ENCODE measurements at places on chromosomes 11 and 22. TPM values are rescaled to one million over a fixed set of nuclear protein-coding genes. Genes with fewer than 3 reads are reported as not detected.

OR52E5 gene
- total RNA-seq: not detected

RASD2 gene
- total RNA-seq: 5.1 TPM

FADS2 gene
- total RNA-seq: 499 TPM

KCNA4 gene
- total RNA-seq: not detected

GALNT18 gene
- 5.7 TPM for total RNA-seq

IL17REL gene
- total RNA-seq: 0.20 TPM

TMEM191B gene
- total RNA-seq: 1.2 TPM

EPS8L2 gene
- total RNA-seq: 44.3 TPM

SART1 gene
- total RNA-seq: 48.5 TPM

IL17RA gene
- 9.9 TPM for total RNA-seq

ZNF215 gene
- total RNA-seq: 17.1 TPM

HEPHL1 gene
- total RNA-seq: 0.19 TPM

RTN4R gene
- total RNA-seq: 21.8 TPM

SERHL2 gene
- total RNA-seq: 2.1 TPM

PRCP gene
- 63.8 TPM for total RNA-seq

NAA40 gene
- total RNA-seq: 31.1 TPM

MS4A5 gene
- total RNA-seq: not detected

LRRN4CL gene
- total RNA-seq: not detected

BEST1 gene
- total RNA-seq: 0.23 TPM

KBTBD3 gene
- 6.1 TPM for total RNA-seq

MIOX gene
- 0.30 TPM for total RNA-seq

TRIM6 gene
- 20.6 TPM for total RNA-seq
